NCI-H1694 treated with DMSO at 0.1 percent for 48 hours (cell line): ENCODE measurements at places on chromosomes 12 and 14.
A peak's percentile ranks its signal among the peaks of the same experiment; 100 is the strongest.

GRCh38 chr14:22656945-22657731 lies 13.0 kb upstream of the OR6J1 start:
- no peak for DNase-seq

DNA sequence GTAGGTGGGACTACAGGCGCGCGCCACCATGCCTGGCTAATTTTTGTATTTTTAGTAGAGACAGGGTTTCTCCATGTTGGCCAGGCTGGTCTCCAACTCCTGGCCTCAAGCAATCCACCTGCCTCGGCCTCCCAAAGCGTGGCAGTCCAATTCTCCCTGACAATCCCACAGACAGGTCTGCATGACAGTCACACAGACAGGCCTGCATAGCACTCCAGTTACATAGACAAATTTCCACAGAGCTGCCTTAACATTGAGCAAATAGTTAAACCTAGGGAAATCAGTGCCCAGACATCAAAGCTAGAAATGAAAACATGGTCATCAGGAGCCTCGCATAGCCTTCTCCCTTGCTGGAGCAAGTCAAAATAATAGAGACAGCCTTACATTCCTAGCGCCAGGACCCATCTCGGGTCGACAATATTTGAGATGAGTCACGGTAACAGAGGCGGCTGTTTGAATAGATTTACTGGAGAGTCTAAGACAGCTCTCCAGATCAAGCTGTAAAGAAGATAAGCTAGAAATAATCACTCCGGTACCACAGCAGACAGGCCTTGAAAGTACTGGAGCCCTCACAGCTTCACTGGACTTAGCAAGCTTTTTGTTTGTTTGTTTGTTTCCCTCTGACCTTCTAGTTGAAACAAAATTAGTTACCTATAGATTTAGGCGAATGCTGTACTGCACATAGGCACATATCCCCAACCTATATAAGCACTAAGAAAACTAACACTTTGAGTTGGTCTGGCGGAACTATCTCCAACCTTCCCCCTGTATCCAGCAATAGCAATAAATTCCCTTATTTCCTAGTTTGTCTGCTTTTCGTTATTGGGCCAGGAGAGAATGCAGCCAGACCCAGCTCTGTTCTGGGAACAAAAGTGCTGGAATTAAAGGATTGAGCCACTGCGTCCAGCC lies 23.8 kb upstream of the PYROXD1 start:
- no peak for DNase-seq

- no peak for DNase-seq
These were observed 42.8 kb downstream of the SLC8B1 start for GRCh38 chr12:113292091-113292490.

GRCh38 chr12:5460817-5461216 lies 28.9 kb downstream of the NTF3 start:
- no peak for DNase-seq

DNA sequence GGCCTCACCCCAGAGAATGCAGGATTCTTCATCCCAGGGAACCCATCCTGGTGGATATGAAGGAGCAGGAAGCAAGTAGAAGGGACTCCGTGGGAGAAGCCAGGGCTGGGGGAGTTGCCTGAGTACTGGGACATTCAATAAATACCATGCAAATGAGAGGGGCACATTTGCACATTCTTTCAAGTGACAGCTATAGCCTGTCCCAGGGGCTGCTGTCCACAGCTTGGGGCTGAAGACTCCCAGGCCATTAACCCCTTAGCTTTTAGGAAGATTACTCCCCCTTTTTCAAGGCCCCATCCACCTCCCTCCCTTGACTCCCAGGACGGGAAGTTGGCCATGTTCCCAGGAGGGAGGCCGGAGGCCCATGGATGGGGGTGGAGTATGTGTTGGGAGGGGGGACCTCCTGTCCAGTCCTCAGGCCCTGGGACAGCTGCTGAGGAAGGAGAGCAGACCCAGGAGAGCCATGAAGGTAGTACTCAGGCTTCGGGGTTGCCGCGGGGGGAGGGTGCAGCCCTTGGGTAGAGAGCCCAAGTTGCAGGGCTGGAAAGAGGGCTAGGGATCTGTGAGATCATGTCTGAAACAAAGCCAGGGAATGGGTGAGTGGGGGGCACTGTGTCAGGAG lies 974 bp upstream of the TNS2 start:
- no peak for DNase-seq

- DNase-seq, result no peak
These were observed 12.6 kb downstream of the APPL2 start for GRCh38 chr12:105223352-105223845.

- no peak for DNase-seq
These were observed 134.7 kb upstream of the RFLNA start for GRCh38 chr12:124160097-124160756.

- peak; percentile 37 for DNase-seq
These were observed 149.8 kb downstream of the DACT1 start for GRCh38 chr14:58787592-58787991.

- peak; percentile 83 for DNase-seq
These were observed 60.6 kb downstream of the SLC25A47 start for GRCh38 chr14:100383727-100384158.

DNA sequence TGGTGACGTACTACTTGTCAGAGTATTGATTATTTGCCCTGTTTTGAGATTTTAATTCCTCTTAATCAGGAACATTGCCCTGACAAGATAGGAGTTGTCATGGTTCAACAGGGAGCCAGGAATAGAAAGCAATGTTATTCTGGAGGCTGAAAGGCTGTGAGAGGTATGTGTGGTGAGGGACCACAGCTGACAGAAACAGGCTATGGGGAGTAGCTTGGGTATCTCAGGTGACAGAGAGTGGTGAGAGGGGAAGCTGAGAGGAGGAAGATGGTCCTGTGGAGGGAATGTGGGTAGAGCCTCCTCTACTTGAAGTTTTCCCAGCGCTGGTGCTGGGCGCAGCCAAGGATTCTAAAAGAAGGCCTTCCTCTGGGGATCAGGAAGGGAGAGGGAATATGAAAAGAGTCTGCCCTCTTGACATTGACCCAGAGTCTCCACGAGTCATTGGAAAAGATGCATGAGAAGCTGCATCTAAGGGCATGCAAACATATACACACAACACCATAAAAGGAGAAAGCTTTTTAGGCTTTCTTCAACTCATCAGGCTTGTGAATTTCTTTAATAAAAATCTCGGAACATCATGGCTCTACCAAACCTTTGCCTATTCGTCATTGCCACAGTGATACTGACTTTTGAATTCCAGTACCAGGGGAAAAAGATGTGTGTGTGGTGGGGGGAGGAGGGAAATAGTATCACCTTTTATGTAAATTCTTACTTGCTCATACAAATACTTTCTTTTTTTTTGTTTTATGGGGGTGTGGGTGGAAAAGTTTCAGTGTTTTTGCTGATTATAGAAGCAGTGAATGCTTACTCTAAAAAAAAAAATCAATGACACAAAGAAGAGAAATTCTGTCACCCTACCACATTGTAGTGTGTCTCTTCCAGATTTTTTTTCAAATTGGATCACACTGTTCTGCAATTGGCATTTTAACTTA lies 39.9 kb upstream of the DHRS7 start:
- no peak for DNase-seq

GRCh38 chr14:26528415-26529182 lies 69.2 kb downstream of the NOVA1 start:
- no peak for DNase-seq

DNA sequence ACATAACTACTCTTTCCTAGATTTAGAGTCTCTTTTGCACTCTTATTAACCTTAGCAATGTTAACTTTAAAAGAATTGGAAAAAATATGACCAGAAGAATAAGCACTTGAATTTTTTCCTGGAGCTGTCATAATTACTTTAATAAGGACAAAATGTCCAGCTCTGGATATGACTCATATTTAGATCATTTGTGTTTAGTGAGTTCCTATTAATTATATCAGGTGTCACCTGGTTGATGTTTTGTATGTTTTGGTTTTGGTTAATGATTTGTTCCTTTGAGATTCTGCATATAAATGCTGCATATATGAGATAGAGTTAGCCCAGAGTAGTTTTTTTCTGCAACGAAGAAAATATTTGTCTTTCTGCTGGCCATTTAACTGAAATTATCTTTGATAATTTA lies 5.1 kb downstream of the CLECL1 start:
- DNase-seq, result no peak

- DNase-seq, result no peak
These were observed 44.6 kb downstream of the SRGAP1 start for GRCh38 chr12:63888908-63889635.
